Activated CD4-positive, alpha-beta memory T cell treated with anti-CD3 and anti-CD28 coated beads, Interleukin-2, amount 10 ng/mL, durations not matched to agents 7 days and 5 days (primary cell): ENCODE measurements at places on chromosomes 7 and 10.

- H3K36me3 ChIP-seq = peaks cover 61% of the 10 kb centered on the region
- peak overlapping the region; percentile 100 for H3K27ac ChIP-seq
- DNase-seq = peak; percentile 64
- H3K27me3 ChIP-seq = no peaks in the 10 kb centered on the region
- peaks cover 88% of the 10 kb centered on the region for H3K4me1 ChIP-seq
Observed at GRCh38 chr7:44631458-44632115, 25.2 kb downstream of the OGDH start.

GRCh38 chr7:85730012-85730411 lies 543.2 kb upstream of the SEMA3D start:
- no peak for DNase-seq
- no peak overlapping the region for H3K27ac ChIP-seq
- no peak overlapping the region for H3K4me3 ChIP-seq
- H3K36me3 ChIP-seq = no peaks in the 10 kb centered on the region

GRCh38 chr7:96021568-96021967 lies 249.2 kb downstream of the DYNC1I1 start:
- no peaks in the 10 kb centered on the region for H3K36me3 ChIP-seq
- H3K27me3 ChIP-seq = peaks cover 8% of the 10 kb centered on the region
- no peak overlapping the region for H3K27ac ChIP-seq
- peaks cover 2% of the 10 kb centered on the region for H3K4me1 ChIP-seq
- no peak overlapping the region for H3K4me3 ChIP-seq

- no peaks in the 10 kb centered on the region for H3K27me3 ChIP-seq
- no peaks in the 10 kb centered on the region for H3K4me1 ChIP-seq
- H3K4me3 ChIP-seq = no peak overlapping the region
- no peaks in the 10 kb centered on the region for H3K36me3 ChIP-seq
Observed at GRCh38 chr10:51217505-51217904, 143.2 kb downstream of the PRKG1 start.
